ENCODE measurements at places on chromosomes 7 and 10.

GRCh38 chr10:124612611-124613498 is 131.3 kb downstream of the FAM53B start:
- DNase-seq: no peak

- DNase-seq: no peak
These were observed 50.9 kb downstream of the CCDC3 start for GRCh38 chr10:12950583-12951128.

DNA sequence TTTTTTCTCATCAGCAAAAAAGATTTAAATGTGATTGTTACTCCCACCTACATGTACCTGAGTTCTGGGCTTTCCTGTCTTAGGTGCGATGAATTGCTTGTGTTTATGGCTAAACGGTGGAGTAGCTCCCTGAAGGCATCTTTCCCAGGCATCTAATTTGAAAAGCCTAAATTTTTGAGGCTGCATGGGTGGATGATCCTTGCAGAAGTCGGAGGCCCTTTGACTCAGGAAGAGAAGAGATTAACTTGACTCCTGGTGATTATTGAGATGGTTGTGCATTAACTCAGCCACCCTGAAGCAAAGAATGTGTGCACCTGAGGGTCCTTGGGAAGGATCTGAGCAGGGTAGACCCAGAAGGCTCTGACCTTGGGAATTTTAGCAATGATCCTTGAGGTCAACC is 155.6 kb upstream of the SEMA3C start:
- DNase-seq: no peak

- DNase-seq: no peak
These were observed 56.2 kb upstream of the JCAD start for GRCh38 chr10:30115626-30115940.

DNA sequence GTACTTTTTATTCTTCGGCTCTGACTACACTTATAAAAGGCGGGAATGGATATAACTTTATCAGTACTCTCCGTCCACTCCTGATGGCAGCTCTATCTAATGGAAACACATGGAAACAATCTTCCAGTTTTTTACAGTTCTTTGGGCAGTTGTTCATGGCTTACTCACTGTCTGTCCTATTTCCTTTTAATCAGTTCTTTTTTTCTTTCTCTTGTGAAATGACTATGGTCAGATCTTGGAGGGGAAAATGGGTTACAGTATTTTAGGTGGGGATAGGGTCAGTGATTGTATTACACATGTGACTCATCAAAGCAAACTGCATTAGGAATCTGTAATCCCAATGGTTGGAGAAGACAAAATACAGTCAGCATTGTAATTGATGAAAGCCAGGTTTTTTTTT is 112.4 kb downstream of the BICC1 start:
- DNase-seq: no peak

Data from activated naive CD4-positive, alpha-beta T cell (primary cell).